ENCODE measurements at places on chromosomes 5 and 9.

- DNase-seq: peak; percentile 63
Observed at GRCh38 chr9:109012009-109012875, 1.1 kb downstream of the CTNNAL1 start.

- no peak for DNase-seq
Observed at GRCh38 chr9:135079676-135080075, 7.8 kb upstream of the OLFM1 start.

- no peak for DNase-seq
Observed at GRCh38 chr9:12965303-12965702, 190.5 kb downstream of the LURAP1L start.

DNA sequence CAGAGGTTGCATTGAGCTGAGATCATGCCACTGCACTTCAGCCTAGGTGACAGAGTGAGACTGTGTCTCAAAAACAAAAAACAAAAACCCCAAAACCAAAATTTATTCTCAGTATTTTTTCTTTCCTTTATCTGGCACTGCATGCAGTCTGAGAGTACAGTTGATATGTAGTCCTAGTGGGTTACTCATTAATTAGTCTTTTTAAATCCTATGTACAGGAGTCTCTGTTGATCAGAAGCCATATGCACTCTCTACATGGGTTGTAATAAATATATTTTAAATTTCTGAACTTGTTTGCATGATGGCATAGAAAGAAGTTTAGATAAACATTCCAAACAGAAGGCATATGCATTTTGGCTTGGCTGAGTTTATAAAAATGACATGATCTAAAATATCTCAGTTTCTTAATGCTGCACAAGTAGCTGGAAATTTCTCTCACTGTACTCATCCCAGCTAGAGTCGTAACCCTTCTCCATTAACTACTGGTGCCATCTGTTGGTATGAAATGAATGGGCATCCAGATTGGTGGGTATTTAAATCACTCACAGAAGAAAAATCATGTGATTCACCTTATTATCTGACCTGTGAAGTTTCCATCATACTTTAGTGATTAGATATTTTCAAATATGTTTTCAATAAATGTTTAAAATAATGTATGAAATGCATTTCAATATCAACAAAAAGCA is 284.8 kb downstream of the CTNND2 start:
- DNase-seq: no peak

GRCh38 chr9:134765785-134766184 is 114.8 kb upstream of the FCN2 start:
- no peak for DNase-seq

DNA sequence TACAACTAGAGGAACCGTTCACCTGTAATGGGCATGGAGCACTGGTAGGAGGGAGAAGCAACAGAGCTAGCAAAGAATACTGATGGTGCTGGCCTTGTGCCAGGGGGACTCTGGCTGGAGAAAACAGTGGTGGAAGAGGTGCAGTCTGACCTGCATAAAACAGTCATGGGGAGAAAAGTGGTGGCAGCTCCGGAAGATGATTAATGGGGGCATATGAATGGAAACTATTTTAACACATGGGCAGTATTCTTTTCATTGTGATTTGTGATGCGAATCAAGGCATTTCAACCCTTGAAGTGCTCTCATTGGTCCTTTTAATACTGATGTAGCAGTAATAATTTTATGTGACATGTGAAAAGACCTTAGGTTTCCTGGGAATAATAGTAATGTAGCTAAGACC is 219.6 kb downstream of the ADAMTS6 start:
- DNase-seq: no peak

GRCh38 chr9:99416007-99416406 is 193.9 kb downstream of the SEC61B start:
- no peak for DNase-seq

GRCh38 chr5:76331126-76331525 is 72.0 kb upstream of the IQGAP2 start:
- DNase-seq: no peak

- DNase-seq: no peak
Observed at GRCh38 chr9:70561786-70562395, 147.4 kb upstream of the KLF9 start.

Measured in occipital lobe (tissue), 3 donors.